ENCODE measurements at places on chromosomes 13 and 19.

DNA sequence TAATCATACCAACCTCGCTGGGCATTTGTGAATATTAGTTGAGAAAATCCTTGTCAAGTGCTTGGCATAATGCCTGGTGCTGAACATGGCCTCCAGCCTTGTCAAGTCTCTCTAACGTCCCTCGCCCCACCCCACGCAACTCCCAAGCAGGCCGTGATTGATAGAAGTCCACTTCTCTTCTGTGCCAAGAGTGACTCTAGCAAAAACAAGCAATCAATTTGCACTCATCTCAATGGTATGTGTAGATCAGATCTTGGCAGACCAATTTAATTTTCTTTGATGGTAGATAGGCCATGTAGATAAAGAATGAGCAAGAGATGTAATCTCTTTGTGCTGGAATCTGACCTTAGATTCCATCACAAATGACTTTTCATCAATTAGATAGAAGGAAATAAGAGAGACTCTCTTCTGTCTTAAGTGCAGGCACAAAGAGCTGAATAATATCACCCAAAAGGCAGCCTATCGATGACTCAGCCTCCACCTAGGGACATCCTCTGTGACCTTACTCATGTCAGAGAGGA, 31.0 kb upstream of the KATNAL1 start:
- DNase-seq: no peak

DNA sequence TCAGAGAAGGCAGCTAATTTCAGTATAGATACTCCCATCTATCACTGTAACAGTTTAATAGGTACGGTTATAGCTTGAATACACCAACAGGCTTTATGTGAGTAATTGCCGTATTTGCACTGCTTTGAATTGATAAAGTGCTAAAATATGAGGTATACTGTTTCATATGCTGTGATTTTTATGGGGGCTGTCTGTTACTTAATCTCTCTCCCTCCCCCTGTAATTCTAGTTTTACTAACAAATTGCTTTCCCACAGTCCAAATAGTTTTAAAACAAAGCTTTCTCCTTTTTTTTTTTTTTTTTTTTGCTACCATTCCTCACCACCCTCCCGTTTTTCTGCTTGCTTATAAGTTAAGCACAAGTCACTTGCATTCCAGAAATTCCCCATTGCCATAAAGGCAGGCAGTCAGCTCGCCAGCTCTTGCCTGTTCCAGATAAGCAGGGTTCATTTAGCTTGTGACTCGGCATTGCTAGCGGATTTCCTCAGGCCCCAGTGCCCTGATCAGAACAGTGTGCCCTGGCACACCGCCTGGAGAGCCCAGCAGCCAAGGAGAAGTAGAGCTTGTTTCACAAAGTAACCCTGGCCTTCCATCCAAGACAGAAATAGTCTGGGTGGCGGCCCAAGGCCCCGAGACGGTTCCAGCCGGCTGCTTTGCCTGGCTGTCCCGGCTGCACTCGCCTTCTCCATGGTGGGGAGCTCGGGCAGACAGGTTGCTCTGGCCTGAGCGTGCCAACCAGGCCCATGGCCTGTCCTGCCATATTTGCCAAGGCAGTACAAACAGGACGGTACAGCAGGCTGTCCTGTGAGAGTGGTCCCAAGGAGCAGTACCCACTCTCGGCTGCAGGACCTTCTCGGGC, 43.5 kb upstream of the NPAS1 start:
- DNase-seq: no peak

DNA sequence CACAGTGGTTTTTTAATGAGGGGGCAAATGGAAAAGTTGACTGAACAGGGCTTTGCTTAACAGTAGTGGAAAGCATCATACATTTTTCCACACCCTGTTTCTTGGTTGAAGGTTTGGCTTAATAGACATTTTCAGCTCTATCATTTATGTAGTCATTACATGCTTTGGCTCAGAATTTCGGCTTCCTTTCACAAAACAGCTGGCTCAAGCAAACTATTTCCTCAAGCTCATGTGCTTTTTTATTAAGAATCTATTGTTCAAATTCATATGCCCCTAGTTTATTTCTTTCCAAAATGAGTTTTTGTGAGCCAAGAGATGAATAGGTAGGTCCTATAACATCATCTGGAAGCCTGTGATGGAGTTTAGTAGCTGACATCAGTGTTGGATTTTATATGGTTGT, 113.8 kb downstream of the SLITRK6 start:
- no peak for DNase-seq

DNA sequence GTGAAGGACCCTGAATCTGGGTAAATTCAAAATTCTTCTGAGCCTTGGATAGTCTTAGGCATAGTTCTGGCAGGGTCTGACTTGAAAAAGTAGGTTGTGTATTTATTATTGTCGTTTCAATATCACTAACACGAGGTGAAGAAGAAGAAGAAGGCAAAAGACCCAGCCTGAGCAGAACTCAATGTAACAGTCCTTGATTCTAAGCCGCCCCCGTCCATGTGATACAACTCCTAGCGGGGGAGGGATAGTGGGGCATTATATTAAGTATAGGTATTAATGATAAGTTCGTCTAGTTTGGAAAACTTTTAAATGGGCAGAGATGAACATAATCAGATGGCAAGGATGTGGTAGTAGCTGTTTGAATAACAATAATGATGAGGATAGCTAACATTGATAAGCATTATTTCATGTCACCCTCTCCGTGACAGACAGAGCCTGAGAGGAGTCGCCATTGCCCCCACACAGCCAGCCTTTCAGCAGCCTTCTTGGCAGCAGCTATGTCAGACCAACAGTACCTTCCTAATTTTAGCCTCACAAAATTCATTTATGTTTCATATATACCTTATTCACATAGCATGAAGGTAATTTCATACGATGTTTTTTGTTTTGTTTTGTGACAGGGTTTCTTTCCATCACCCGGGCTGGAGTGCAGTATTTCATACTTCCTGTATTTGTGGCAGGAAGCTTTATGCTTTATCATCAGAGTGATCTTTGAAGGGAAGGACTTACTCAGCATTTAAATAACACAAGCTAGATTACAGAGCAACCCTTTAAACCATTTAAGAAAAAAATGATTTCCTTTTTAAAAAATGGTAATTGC, 64.4 kb upstream of the NPAS1 start:
- no peak for DNase-seq

GRCh38 chr13:48476215-48476614, 56.7 kb downstream of the RCBTB2 start:
- DNase-seq: no peak

DNA sequence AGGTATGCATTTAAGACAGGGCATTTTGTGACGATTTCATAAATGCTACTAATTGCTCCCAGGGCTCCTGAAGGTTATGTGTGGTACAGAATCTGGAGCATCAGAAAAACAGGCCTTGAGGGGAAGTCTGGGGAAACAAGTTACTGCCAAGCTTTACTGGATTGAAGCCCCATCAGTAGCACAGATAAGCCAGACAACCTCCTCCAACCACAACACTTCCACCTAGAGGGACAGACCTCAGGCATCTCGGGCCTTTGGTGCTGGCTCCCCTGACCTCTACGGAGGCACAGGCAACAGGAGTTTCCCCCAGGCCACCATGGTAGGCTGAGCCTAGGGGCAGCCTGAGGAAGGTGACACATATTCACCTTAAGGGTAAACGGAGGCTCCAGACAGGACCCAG, 54.1 kb downstream of the ABCC4 start:
- DNase-seq: no peak
